ENCODE measurements at places on chromosomes 16 and 17.

DNA sequence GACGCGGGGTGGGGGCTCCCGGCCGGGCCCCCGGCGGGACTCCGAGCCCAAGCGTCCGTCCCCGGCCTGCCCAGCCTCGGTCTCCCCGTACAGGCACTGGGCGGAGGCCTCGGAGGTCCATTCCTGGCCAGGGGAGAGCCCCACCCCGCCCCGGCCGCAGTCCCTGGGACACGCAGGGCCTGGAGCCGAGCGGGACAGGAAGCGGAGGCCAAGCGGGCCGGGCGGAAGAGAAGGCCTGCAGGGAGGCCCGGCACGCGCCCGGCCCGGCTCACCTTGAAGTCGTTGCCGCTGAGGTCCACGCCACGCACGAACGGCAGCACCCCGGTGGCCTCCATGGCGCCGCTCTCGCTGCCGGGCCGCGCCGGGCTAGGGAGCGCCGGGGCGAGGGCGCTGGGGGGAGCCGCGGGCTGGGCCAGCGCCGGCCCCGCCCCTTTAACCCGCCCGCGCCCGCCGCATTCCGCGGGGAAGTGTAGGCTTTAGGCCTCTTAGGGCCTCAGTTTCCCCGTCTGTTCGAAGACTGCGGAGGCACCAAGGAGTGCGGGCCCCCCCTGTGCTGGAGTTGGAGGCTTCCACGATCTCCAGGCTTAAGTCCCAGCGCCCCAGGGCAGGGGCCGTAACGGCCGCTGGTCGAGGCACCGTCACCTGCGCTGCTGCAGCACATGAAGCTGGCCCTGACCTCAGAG, at the start of gene FLII:
Gene FLII (minus strand): TSS at position 383 of the 683 bp plus-strand sequence. CDS start 48 bp downstream, at position 335.
- peak; percentile 20 for DNase-seq

DNA sequence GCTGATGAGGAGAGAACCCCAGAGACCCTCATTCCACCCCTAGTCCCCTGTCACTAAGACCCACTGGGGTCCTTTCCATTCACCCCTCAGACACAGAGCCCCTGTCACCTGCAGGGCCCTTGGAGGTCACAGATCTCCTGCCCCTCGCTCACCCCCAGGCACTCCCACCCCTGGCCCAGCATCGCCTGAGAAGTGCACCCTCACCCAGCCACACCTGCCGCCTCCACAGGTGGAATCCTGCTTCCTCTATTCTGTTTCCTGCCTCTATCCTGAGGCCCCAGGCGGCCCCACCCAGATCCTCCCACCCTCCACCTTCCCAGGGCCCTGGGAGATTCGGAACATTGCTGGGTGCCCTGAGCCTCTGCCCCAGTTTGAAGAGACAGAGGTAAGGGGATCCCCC, 13.8 kb upstream of the KRT17 start:
- DNase-seq, result no peak

DNA sequence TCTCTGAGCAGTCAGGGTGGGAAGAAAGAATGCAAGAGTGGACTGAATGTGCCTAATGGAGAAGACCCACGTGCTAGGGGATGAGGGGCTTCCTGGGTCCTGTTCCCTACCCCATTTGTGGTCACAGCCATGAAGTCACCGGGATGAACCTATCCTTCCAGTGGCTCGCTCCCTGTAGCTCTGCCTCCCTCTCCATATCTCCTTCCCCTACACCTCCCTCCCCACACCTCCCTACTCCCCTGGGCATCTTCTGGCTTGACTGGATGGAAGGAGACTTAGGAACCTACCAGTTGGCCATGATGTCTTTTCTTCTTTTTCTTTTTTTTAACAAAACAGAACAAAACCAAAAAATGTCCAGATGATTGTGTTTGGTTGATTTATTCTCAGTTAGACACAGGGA, 14.1 kb downstream of the IGFBP4 start:
- DNase-seq, result no peak

DNA sequence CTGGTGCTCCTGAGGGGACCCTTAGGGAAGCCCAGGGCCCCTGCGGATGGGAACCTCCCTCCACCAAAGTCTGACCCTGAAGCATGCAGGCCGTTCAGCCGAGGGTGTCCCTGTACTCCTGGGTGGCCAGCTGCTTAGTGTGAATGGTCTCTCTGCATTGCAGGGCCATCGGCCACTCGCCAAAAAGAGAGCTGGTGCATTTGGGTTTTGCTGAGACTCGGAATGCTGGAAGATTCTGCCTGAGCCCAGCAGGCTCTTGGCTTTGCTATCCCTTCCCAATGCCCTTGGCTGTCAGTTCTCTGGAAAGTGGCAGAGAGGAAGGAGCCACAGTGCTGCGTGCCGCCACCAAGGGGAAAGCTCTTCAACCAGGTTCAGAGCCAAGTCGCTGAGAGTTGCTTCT, 2.8 kb downstream of the MEOX1 start:
- DNase-seq, result no peak

DNA sequence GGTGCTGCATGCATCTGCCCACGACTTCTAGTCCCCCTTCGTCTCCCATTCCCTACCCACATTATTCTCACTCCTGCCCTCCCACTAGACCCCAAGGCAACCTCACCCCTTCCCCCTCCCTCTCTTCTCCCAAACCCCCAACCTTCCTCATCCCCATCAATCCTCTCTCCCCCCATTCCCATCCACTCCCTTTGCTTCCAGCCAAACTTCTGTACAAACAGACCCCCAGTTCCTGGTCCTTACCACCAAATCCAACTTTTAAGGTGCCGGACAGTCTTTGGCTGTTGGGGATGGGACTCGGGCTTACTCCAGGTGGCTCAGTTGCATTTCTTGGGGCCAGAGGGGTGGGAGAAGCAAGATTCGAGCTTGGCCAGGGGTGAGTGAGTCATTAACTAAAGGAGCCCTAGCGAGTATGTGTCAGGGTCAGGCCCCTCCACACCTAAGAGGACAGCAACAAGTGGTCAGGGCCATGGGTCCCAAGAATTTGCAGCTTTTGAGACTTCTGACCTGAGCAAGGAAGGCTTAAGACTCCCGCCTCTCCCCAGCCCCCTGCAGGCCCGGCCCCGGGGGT, at the start of gene SLC38A8:
Gene SLC38A8 (minus strand): TSS at position 488 of the 571 bp plus-strand sequence. CDS start 638 bp downstream, outside the sequence.
- DNase-seq, result no peak

GRCh38 chr16:10256784-10257641, 74.8 kb upstream of the GRIN2A start:
- peak; percentile 1 for DNase-seq

GRCh38 chr17:38451840-38452529, 23.7 kb downstream of the ARHGAP23 start:
- no peak for DNase-seq

- DNase-seq, result no peak
Measured at GRCh38 chr16:24511792-24512191, 27.6 kb upstream of the RBBP6 start.

DNA sequence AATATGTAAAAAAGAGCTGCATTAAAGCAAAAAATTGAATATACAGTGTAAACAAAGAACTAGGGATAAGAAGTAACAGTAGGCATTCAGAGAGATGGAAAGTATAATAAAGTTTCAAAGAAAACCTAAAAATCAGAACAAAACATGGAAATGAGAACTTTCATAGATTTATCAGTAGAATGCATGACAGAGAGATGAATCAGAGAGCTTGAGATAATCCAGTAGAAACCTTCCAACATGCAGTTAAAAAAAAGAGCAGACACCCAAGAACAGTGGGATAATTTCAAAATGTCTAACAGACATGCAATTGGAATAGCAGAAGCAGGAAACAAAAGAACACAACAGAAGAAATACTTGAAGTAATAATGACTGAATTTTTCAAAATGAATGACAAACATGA, 1384.2 kb downstream of the CDH11 start:
- no peak for DNase-seq

GRCh38 chr16:75938818-75939217, 212.5 kb upstream of the CPHXL start:
- DNase-seq, result no peak

DNA sequence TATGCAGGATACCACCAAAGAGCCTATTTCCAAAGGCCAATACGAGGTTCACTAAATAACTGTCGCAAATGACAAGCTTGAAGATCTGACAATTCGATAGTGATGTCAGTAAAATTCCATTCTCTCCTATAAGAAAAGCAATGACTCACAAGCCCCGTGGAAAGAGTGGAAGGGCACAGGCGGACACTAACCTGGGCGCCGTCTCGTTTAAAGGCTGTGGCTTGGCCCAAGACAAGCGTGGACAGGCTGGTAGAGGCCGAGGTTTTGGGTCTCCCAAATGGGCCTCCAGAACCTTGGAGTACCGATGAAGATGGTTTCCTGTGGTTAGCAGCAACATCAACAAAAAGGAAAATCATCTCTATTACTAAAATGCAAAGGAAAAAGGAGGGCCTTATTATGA, 16.5 kb upstream of the SLC38A8 start:
- no peak for DNase-seq

- DNase-seq, result no peak
Measured at GRCh38 chr16:10940501-10941079, 1.7 kb downstream of the DEXI start.

DNA sequence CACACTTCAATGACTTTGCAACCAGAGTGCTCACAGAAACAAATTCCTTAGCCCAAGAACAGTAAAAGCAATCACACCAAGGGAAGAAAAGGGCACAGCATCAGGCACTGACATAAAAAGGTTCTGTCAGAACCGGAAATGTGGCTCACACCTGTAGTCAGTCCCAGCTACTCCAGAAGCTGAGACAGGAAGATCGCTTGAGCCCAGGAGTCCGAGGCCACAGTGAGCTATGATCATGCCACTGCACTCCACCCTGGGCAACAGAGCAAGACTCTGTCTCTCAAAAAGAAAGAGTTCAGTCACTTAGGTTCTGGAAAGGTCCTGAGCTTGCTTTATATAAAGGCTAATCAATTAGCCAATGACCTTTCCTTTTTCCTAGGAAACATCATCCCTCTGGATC, 22.7 kb downstream of the YWHAE start:
- no peak for DNase-seq

DNA sequence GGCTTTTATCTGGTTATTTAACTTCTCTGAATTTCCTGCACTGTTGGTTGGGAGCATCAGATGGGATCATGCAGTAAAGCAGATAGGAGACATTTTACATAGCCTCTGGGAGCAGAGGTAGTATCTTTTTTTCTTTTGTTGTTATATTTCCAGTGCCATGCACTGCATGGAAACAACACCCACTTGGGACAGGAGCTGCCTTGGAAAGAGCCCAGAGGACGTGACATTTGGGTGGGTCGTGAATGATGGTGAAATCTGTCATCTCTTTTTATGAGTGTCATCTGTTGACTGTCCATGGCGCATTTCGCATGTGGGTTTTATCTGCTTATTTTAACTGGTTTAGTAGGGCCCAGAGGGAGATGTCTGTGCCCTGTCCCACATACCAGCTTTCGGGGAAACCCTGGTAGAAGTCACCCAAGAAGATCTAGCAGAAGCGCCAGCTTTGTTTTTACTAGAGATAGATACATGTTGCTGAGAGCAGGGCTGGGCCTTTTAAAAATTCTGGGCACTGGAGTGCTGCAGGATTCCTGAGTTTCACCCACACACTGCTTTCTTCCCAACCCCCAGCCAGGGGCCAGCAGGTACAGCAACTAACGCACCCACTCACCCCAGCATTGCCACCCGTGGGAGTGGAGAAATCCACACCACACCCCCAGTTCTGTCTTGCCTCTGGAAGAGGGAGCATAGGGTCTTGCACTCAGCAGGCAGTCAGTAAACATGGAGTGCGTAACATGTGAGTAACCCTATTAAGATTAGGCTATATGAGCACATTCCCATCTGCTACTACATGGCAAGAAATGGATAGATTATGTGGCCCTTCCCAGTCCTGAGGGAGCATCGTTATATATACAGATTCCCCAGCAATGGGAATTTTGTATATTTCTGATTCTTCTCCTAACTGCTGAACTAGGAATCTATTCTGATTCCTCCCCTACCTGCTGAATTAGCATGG, 8.4 kb upstream of the TERF2 start:
- no peak for DNase-seq

- DNase-seq, result no peak
Measured at GRCh38 chr16:58999762-59000161, 265.6 kb upstream of the GOT2 start.

GRCh38 chr16:10876799-10877341, at the start of gene CIITA:
TSS of gene CIITA (plus strand) at chr16:10877202. CDS start at chr16:10877331, 129 bp downstream.
- DNase-seq, result no peak

GRCh38 chr16:67226295-67226803, 581 bp upstream of the TMEM208 start:
- DNase-seq, result no peak

- DNase-seq, result peak; percentile 26
Measured at GRCh38 chr16:53131363-53132071, 76.7 kb downstream of the CHD9 start.

GRCh38 chr16:74651841-74652240, 14.8 kb downstream of the RFWD3 start:
- no peak for DNase-seq

DNA sequence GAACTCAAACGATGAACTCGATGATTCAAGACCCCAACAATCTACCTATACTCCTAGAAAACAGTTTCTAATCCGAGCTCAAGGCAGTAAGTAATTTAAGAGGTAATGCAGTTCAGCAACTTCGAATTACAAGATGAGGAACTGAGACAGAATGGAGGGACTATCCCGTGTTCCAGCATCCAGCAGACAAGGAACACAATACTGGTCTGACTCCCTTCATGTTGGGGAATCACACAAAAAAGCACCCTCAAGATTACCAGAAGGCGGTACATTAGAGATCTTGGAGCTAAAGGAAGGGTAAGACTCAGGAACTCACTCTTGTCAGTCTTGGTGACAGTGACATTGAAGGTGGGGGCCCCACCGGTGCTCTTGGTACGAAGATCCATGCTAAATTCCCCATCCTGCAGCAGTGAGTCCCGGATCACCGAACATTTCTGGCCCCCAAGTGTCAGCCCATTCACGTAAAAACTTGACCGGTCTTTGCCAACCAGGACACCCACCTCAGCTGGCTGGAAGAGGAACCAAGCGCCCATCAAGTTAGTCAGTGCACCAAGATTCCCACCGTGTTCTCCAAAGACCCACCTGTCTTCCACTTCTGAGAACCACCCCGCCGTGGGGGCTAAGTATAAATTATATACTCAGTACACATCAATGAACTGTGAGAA, 1.9 kb downstream of the PFN1 start:
- DNase-seq, result no peak

DNA sequence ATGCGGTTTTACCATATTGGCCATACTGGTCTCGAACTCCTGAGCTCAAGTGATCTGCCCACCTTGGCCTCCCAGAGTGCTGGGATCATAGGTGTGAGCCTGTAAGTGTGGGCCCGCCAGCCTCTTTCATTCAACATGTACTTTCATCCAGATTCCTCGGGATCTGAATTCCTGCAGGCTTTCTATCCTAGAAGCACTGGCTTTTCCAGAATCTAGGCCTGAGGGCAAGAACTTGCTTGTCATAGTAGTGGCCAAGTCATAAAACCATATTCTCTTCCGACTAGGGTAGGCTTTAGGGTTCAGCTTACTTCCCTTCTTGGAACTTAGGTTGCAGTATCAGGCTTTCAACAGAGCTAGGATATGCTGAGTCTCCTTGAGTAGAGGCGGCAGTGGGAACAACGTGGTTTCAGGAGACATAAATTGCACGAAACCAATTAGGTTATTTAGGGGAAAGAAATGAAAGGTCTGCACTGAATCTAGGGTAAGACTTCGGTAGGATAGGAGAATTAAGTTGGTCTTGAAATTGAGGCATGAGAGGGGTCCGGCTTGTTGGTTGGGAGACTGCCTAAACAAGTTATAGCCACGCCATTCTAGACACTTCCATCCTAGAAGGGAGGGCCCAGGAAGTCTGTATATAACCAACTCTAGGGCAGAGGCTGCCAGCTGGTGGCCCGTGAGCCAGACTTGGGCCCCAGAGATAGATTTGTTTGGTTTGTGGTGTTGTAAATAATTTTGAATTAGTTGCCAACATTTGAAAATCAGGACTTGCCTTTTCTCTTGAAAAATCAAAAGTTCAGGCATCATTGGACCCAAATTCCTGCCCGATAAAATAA, 15.6 kb downstream of the SLC7A6 start:
- DNase-seq, result no peak
